Left lung (tissue), 14 donors: ENCODE measurements at places on chromosomes 6 and 20. TPM values are rescaled to one million over a fixed set of nuclear protein-coding genes. Genes with fewer than 3 reads are reported as not detected.

ARHGAP40 gene
- polyA plus RNA-seq: 0.62 TPM

CPNE1 gene
- polyA plus RNA-seq: 177 TPM

PRDM13 gene
- not detected for polyA plus RNA-seq

ZNF334 gene
- 35.6 TPM for polyA plus RNA-seq

PTGIS gene
- polyA plus RNA-seq: 6.2 TPM

SCGN gene
- 1.5 TPM for polyA plus RNA-seq

DNA sequence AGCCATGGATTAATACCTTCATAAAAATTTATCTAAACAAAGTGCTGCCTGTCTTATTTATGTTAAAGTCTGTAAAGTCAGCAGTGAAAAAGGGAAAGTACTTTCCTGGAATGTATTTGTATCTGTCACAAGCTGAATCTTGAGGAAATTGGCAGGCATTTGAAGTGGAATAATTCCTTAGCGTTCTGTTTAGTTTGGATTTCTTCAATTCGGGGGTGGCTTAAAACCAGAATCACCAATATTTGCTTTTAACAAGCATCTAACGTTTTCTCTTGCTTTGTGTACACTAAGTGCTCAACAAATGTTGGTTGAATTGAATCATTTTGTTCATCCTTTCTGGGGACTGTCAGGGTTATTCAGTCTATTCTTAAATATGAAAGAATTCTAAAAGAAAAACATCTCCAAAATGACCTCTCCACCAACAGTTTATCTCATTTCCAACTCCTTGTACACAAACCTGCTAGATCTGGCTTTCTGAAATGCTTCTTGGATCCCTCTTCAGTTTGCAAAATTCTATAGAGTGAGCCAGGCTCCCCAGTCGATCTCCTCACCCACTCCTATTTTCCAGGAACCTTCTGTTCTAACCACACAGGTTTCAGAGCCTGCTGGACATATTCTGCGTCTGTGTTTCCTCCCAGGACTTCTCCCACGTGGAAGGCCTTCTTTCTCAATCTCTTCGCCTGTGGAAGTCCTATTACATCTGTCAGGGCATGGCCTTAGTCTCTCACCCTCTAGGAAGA, 2.0 kb upstream of the NPEPL1 start:
- DNase-seq: peak; percentile 20
- no peak overlapping the region for H3K4me3 ChIP-seq
- H3K27ac ChIP-seq: peak overlapping the region; percentile 90
- H3K4me1 ChIP-seq: peaks cover 23% of the 10 kb centered on the region
- no peaks in the 10 kb centered on the region for H3K27me3 ChIP-seq

- DNase-seq: no peak
- H3K4me1 ChIP-seq: peaks cover 20% of the 10 kb centered on the region
- H3K36me3 ChIP-seq: no peaks in the 10 kb centered on the region
- peak overlapping the region; percentile 72 for H3K27ac ChIP-seq
- H3K27me3 ChIP-seq: no peaks in the 10 kb centered on the region
Measured at GRCh38 chr20:60007464-60007863, 49.2 kb downstream of the CDH26 start.

- no peaks in the 10 kb centered on the region for H3K4me1 ChIP-seq
- H3K36me3 ChIP-seq: no peaks in the 10 kb centered on the region
- DNase-seq: peak; percentile 13
- no peak within 1 kb of the TSS for H3K4me3 ChIP-seq
- H3K27me3 ChIP-seq: peaks cover 66% of the 10 kb centered on the region
- H3K27ac ChIP-seq: no peak within 1 kb of the TSS
Measured at GRCh38 chr20:38601216-38602184, at the start of gene ARHGAP40. TSS of gene ARHGAP40 (plus strand) at chr20:38601809.

- no peak overlapping the region for H3K4me3 ChIP-seq
- no peaks in the 10 kb centered on the region for H3K27me3 ChIP-seq
- no peaks in the 10 kb centered on the region for H3K36me3 ChIP-seq
- H3K4me1 ChIP-seq: peaks cover 80% of the 10 kb centered on the region
Measured at GRCh38 chr20:5650280-5650691, 99.9 kb upstream of the SHLD1 start.

GRCh38 chr6:13846841-13847240, 32.5 kb upstream of the MCUR1 start:
- H3K4me3 ChIP-seq: no peak overlapping the region
- no peak overlapping the region for H3K27ac ChIP-seq
- H3K36me3 ChIP-seq: no peaks in the 10 kb centered on the region

DNA sequence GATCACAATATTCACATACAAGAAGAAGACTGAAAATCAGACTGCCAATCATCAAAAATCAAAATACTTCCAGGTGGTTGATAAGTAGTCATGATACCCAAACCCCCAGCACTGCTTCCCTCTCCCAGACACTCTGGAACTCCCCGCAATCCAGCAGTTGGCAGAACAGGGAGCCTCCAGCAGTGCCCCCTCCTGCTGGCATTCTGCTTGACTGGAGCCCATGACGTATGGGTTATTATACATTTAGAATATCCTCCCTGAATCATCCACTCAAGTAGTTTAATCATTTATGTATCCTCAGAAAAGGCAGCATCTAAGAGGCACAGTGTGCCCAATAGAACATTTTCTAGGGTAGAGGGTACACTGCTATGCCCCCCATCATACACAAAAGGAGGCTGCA, 9.3 kb upstream of the OGFRL1 start:
- no peaks in the 10 kb centered on the region for H3K4me1 ChIP-seq
- H3K27ac ChIP-seq: no peak overlapping the region
- H3K4me3 ChIP-seq: no peak overlapping the region

DNA sequence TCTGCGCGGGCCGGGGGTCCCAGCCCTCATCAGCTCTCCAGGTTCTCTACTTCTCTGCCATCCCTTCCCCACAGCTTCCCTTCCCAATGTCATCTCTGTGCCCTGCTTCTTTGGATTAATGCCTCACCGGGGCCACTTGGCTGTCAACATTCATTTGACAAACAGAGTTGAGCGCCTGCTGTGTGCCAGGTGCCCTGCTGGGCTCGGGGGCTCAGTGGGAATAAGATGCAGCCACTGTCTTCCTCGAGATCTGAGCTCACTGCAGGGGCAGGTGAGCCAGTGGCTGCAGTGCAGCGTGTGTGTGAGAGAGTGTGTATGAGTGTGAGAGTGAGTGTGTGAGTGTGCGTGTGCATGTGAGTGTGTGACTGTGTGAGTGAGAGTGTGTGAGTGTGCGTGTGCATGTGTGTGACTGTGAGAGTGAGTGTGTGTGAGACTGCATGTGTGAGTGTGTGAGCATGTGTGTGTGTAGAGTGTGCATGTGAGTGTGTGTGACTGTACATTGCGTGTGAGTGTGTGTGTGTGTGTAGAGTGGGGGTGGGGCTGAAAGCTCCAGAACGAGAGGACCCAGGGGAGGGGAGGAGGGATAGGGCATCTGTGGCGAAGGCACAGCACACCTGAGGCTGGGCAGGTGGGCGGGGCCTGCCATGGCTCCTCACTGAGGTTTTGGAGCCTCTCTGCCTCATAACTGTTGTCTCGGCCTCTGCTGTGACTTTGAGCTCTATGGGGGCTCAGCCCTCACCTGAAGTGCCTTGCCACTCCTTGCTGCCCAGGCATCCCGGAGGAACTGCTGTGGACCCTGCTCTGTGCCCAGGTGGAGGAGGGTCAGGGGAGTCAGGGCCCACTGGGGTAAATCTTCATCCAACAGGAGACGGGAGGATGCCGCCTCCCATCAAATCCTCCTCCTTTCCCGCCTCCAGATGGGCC, 36.5 kb upstream of the PHACTR3 start:
- no peaks in the 10 kb centered on the region for H3K4me1 ChIP-seq
- H3K36me3 ChIP-seq: no peaks in the 10 kb centered on the region
- H3K4me3 ChIP-seq: no peak overlapping the region
- no peak overlapping the region for H3K27ac ChIP-seq

DNA sequence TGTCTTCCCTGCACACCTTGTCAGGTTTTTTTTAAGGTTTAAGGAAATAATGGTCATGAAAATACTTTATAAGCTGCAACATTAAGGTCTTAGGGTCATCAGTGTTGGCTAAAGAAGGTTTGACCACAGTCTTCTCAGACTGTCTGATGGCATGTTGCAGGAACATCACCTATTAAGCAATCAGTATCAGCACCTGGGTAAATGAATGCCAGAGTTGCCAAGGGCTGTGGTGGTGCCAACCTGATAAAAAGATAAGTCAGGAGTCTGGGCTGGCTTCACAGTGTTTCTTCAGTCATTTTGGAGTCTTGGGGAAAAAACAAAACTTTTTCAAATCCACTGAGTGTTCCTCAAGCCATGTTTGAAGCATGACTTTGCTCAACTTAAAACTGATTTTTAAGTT, 61.5 kb upstream of the VSTM2L start:
- no peaks in the 10 kb centered on the region for H3K27me3 ChIP-seq
- peaks cover 61% of the 10 kb centered on the region for H3K36me3 ChIP-seq
- H3K27ac ChIP-seq: no peak overlapping the region
- no peaks in the 10 kb centered on the region for H3K4me1 ChIP-seq

GRCh38 chr6:121748850-121749249, 313.4 kb downstream of the GJA1 start:
- no peak overlapping the region for H3K27ac ChIP-seq
- no peaks in the 10 kb centered on the region for H3K27me3 ChIP-seq
- no peak overlapping the region for H3K4me3 ChIP-seq
- no peaks in the 10 kb centered on the region for H3K36me3 ChIP-seq

DNA sequence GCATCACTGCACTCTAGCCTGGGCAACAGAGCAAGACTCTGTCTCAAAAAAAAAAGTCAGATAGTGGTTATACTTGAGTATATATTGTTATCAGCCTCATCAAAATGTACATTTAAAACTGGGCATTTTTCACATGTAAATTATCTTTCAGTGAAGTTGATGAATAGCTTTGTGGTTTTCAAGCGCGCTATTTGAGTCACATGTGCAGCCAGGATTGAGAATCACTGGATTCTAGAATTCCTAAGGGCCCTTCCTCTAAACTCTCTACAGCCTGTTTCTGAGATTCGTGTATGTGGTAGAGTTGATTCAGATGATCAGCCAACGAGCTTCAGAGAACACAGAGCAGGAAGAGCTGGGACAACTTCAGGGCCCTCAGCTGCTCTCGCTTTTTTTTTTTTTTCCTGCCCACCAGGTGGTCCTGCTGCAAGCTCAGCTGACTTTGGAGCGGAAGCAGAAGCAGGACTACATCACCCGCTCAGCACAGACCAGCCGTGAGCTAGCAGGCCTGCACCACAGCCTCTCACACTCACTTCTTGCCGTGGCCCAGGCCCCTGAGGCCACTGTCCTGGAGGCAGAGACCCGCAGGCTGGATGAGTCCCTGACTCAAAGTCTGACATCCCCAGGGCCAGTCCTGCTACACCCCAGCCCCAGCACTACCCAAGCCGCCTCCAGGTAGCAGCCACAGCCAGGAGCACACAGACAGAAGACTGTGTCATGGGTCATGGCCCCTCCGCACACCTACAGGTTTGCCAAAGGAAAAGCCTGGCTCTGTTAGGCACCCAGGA, 18.3 kb downstream of the C20orf173 start:
- H3K27ac ChIP-seq: no peak overlapping the region
- no peak for DNase-seq
- H3K27me3 ChIP-seq: no peaks in the 10 kb centered on the region
- H3K4me3 ChIP-seq: no peak overlapping the region
- H3K4me1 ChIP-seq: no peaks in the 10 kb centered on the region

DNA sequence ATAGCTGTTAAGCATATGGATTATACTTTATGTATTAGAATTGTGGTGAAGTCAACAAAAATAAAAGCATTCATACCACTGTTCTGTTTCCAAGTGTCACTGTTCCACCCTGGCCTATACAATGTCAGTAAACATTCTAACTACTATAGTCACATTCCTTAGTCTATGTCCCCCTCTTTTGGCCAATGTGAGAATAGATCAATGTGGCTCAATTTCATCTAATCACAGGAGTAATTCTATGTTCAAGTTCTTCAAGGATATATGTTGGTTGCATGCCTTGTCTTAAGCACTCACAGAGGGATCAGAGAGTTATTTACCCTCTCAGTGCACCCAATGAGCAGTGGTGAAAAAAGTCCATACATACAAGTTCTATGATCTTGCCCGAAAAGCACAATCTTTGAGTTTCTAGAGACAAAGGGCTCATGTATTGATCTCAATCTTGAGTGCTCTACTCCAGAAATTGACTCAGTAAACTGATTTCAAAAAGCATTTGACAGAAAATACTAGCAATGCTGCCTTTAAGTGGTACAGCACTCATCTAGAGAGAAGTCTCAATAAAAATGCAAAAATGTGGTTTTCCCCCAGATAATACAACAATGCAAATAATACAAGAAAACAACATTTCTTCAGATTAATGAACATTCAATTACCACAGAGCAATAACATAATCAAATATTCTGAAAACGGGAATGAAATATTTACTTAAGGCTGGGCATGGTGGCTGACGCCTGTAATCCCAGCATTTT, 16.5 kb downstream of the SMLR1 start:
- peak; percentile 32 for DNase-seq
- H3K4me3 ChIP-seq: no peak overlapping the region
- H3K27me3 ChIP-seq: no peaks in the 10 kb centered on the region

DNA sequence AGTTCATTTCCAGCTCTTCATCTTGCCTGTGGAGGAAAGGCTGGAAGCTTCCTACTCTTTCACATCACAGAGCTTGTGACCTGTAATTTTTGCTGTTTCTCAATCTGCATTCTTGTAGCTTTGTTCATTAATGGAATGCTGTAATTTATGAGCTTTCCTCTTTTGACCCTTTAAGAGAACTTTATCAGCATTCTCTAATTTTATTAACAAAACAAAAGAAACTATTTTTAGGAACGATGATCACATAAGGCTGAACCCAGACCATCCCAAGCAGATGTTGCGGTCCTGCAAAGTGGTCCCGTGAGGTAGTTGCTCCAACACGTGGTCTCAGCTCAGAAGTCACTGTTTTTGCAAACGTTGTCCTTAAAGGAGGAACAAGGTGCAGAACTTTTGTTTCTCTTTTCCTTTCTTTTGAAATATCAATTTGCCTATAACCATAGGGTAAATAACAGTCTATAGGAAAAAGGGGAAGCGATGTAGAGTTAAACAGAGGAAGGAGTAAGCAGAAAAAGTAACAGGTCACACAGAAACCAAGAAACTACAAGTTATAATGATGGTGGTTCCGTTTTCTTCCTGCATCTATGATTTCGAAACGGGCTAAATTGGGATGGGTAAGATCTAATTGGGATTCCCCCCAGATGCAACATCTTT, 121.3 kb upstream of the PHACTR1 start:
- no peaks in the 10 kb centered on the region for H3K27me3 ChIP-seq
- no peak for DNase-seq
- H3K27ac ChIP-seq: peak overlapping the region; percentile 15

DNA sequence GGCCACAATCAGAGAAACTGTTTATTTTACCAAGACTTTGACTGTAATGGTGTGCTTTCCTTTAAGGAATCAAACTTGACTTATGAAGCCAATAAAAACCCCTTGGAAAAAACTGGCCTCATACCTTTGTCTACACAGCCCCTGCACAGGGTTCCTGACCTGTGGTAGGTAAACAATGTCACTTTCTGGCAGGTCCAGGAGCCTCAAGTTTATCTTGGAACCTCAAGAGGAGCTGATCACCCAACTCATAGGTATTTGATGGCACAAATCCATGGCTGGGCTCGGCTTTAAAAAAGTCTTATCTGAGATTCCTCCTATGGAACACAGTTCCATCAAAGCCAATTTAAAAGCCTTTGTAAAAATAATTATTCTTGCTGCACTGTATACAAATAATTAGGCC, 61.0 kb downstream of the AGPAT4 start:
- H3K36me3 ChIP-seq: no peaks in the 10 kb centered on the region
- DNase-seq: no peak
- no peak overlapping the region for H3K27ac ChIP-seq
- H3K27me3 ChIP-seq: no peaks in the 10 kb centered on the region
- no peak overlapping the region for H3K4me3 ChIP-seq
